Fibroblast of skin of right biceps (primary cell): ENCODE measurements at places on chromosomes 7 and 10.

DNA sequence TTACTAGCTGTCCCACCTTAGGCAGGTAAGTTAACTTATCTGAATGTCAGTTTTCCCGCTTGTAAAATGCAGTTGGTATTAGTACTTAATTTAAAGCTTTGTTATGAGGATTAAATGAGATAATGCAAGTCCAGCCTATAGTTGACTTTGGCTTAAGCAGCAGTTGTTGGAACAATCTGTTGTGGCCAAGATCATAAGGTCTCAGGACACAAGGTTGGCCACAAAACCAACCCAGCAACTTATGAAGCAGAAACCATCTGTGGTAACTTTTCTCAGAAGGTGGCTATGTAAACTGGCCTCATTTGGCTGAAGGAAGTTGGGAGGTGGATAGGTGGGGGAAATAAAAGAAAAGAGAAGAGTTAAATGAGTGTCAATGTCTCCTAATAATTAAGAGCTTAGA is 29.4 kb downstream of the ENTPD1 start:
- DNase-seq, result no peak

DNA sequence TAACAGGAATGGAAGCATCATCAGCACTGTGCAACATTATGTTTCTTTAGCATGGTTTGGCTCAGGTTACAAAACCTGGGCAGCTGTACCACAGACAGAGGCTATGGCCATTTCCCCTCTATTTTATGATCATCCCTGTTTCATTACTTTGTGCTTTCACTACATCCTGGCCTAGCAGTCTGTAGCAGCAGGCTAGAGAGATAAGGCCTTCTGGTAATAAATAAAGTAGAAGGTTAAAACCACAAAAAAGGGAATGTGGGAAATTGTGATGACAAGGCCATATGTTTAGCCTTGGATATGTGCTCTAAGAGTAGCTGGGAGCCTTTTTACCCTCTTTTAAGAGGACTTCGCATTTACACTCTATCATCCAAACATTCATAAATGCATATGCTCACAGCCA is 266.2 kb upstream of the PHF14 start:
- DNase-seq, result no peak

GRCh38 chr10:124308056-124308645 is 110.6 kb downstream of the OAT start:
- no peak for DNase-seq

DNA sequence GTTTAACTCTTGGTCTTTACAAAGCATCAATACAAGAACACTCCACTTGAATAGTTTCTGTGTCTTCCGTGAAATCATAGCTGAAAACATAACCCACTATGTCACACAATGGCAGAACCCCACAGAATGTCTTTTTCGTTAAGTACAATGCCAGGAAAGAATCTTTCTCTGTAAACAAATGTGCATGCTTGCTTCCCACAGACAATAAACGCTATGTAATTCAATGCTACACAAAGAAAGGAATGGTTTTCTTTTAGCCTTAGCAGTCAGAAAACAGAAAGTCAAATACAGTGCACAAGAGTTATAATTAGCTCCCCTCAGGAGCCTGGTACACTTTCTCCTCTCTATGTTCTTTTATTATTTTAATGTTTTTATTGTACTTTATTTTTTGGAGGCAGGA is 186.1 kb downstream of the SRPK2 start:
- no peak for DNase-seq

DNA sequence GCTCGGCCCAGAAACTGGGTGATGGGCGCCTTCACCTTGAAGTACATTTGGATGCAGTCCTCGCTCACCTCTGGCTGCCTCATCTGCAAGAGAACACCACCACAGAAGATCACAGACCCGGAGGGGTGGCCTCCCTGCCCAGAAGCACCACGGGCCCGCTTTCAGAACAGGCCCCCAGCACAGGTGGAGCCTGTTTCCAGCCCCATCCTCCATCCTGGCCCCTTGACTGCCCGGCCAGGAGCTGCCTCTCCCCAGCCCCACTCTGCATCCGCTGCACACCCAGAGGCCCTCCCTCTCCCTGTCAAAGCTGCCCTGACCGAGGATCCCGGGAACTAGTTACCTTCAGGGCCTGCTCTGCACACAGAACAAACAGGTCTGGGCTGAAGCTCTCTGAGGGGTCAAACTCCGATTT is 724 bp downstream of the CFAP46 start:
- DNase-seq, result no peak
